ENCODE measurements at places on chromosomes 3 and 15.

GRCh38 chr15:95895508-95895907 is 435.0 kb upstream of the NR2F2 start:
- DNase-seq: no peak

GRCh38 chr15:65638681-65639089 is 16.9 kb downstream of the SLC24A1 start:
- DNase-seq: no peak

- DNase-seq: peak; percentile 9
Observed at GRCh38 chr3:109081746-109082510, 36.0 kb downstream of the MORC1 start.

GRCh38 chr3:49198611-49199230 is 27.3 kb downstream of the KLHDC8B start:
- no peak for DNase-seq

- no peak for DNase-seq
Observed at GRCh38 chr3:196292286-196292923, 4.9 kb upstream of the PCYT1A start.

DNA sequence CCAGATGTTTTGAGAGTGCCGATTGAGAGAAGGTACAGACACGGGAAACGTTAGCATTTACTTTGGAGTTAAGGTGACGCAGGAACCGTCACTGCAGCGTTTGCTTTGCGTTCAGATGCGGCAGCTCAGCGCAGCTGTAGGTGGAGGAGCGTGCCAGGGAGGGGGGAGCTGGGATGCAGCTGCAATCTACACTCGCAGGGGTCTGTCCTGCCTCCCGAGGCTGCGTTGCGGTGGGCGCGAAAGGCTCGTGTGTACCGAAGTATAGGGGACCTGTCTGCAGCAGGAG is 425 bp upstream of the FYTTD1 start:
- no peak for DNase-seq

- DNase-seq: no peak
Observed at GRCh38 chr15:81923561-81924350, 122.1 kb downstream of the MEX3B start.

- no peak for DNase-seq
Observed at GRCh38 chr3:31157047-31157694, 262.7 kb upstream of the GADL1 start.

GRCh38 chr3:179046497-179047353 is 24.9 kb downstream of the ZMAT3 start:
- DNase-seq: no peak

GRCh38 chr3:132978464-132978863 is 59.7 kb upstream of the TMEM108 start:
- no peak for DNase-seq

- no peak for DNase-seq
Observed at GRCh38 chr3:141859651-141860050, 16.8 kb upstream of the ATP1B3 start.

DNA sequence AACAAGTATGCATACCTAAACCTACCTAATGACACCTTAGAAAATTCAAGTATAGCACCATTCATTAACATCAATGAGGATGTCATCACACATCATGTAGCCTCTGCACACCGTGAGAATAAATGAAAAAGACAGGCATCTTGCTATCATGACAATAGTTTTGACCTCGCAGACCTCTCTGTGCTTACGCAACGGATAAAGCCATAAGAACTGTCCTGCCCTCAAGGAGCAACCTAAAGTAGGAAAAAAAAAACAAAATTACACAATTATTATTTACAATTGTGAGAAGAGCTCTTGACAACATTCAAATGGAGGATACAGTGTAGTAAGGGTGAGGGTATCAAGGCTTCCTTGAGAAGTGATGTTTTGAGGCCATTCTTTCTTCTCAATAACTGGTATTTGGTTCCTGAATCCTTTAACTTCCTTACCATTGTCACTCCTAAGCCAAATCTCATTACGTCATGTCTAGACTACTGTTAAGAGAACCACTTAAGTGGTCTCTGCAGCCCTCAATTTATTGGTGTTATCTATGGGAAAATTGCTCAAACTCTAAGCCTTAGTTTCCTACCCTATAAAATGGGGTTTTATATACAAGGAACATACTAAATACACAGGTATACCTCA is 7.0 kb upstream of the SETD5 start:
- DNase-seq: no peak
